Dermis microvascular lymphatic vessel endothelial cell (primary cell): ENCODE measurements at places on chromosomes 6 and 20. TPM values are rescaled to one million over a fixed set of nuclear protein-coding genes. Genes with fewer than 3 reads are reported as not detected.

GRCh38 chr6:81753711-81754577 lies 1.5 kb upstream of the TENT5A start:
- DNase-seq = peak; percentile 60

The FKBP1C gene
- 3.1 and 4.6 TPM in 2 replicates for total RNA-seq

The KCNG1 gene
- 1.9 and 2.3 TPM in 2 replicates for total RNA-seq

GRCh38 chr20:39116020-39116419 lies 153.9 kb downstream of the DHX35 start:
- no peak for DNase-seq

The TFAP2D gene
- not detected in 2 replicates for total RNA-seq

- DNase-seq = no peak
These were observed 6.5 kb upstream of the TMEM242 start for GRCh38 chr6:157329829-157330228.

DNA sequence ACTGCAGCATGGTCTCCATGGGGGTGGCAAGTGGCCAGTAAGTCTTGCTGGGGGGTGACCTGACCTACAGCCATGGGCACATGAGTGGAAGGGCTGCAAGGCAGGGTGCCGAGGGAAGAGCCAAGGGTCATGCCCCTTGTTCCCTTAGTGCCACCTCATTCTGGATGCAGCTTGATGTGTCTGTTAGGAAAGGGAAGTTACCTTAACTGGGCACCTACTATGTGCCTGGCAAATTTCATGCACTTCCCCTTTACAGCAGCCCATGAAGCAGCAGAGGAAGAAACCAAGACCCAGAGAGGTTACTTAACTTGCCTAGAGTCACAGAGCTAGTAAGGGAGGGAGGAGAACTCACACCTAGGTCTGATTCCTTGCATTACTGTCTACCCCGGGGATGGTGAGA lies 174.0 kb downstream of the MRPL14 start:
- no peak for DNase-seq

The PRND gene
- total RNA-seq = 1.6 and 1.9 TPM in 2 replicates

DNA sequence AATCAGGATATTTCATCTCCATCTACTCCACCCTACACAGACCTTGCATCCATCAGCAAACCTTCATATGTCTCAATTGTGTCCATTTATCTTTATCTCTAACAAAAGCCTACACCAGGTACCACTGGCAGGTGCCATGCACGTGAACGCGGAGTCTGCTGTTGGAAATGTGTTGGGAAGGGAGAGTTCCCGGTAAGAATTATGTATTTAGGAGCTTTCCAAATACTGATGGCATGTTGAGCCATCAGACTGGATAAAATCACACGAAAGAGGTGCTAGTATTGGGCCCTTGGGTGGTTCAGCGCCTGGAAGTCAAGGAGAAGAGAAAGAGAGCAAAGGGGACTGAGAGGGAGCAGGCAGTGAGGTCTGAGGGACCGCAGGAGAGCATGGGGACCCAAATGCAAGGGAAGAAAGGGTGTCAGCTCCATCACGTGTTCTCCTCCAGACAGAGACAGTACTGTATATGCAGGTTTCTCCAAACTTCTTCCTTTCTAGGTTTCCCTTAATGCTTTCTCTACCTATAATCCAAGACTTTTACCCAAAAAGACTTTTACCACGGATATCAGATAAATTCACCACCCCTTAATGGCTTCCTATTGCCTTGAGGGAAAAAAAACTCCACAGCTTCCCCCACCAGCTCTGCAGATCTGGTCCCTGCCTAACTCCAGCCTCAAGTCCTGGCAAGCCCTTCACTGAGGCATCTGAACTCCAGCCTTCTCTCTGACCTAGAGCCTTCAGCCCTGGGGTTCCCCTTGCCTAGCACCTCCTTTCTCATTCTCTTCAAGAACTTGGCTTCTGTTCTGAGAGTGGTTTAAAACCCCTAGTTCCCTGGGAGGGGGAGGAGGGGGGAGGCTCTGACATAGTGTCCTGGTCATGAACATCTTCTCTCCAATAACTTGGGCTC lies 4.8 kb upstream of the ZNF217 start:
- no peak for DNase-seq

GRCh38 chr6:9401960-9402359 lies 966.6 kb upstream of the SLC35B3 start:
- no peak for DNase-seq

- DNase-seq = no peak
These were observed 26.4 kb downstream of the TRPC4AP start for GRCh38 chr20:35066194-35066593.

The LKAAEAR1 gene
- total RNA-seq = 0.13 and 0.26 TPM in 2 replicates

GRCh38 chr6:85008296-85009009 lies 244.1 kb upstream of the TBX18 start:
- DNase-seq = no peak

The MATN4 gene
- total RNA-seq = under 0.01 TPM in 2 replicates

GRCh38 chr6:77123527-77123926 lies 339.8 kb downstream of the HTR1B start:
- no peak for DNase-seq

GRCh38 chr20:31835554-31835953 lies 9.8 kb downstream of the FOXS1 start:
- no peak for DNase-seq

DNA sequence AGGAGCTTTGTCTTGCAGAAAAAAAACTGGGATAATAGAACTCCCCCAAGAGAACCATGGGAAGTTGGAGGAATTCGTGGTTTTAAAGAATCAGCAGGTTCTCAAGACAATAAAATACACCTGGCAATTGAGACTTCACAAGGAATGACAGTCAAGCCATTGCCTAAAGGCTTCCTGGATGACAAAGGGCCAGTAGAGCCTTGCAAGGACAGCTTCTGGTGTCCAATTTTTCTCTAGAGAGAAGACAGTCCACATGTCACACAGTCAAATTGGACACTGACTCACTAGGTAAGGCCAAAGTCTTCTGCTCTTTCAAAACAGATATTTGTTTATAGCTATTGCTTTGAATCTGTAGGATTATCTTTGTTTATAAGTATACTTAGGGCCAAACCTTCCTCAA lies 80.3 kb upstream of the BMP5 start:
- no peak for DNase-seq

- DNase-seq = no peak
These were observed 91.7 kb downstream of the ELOVL5 start for GRCh38 chr6:53257001-53257400.

The MUC21 gene
- total RNA-seq = not detected in 2 replicates

DNA sequence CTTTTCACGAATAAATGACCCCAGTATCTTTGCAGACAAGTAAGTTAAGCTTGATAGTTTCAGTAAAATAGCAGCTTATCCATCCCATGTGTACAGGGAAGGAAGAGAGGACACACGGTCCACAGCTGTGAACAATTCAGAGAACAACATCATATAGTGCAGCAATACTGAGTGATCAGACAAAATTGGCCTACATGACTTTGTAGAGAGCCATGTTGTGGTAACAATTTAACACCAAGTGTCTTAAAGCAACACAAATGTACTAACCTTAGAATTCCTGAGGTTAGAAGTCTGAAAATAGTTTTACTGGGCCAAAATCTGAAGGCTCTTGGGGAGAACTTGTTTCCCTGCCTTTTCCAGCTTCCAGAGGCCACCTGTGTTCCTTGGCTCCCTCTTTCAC lies 12.5 kb downstream of the FAM184A start:
- DNase-seq = no peak

The C6orf163 gene
- total RNA-seq = 0.26 and 0.63 TPM in 2 replicates

GRCh38 chr20:20363799-20364592 lies 3.9 kb upstream of the INSM1 start:
- DNase-seq = no peak

The FAM184A gene
- total RNA-seq = 0.13 and 0.25 TPM in 2 replicates

GRCh38 chr6:43368259-43369160 lies 937 bp downstream of the ZNF318 start:
- peak; percentile 62 for DNase-seq
